ENCODE measurements at places on chromosomes 6 and 20. TPM values are rescaled to one million over a fixed set of nuclear protein-coding genes. Genes with fewer than 3 reads are reported as not detected.

SLC22A1 gene
- total RNA-seq: 1.7 TPM

GSTA1 gene
- not detected for total RNA-seq

PNPLA1 gene
- total RNA-seq: not detected

DZANK1 gene
- total RNA-seq: 1.3 TPM

KCNQ2 gene
- not detected for total RNA-seq

Data from activated T-cell treated with anti-CD3 and anti-CD28 coated beads, Interleukin-2, amount 50 U/mL, for 4 hours (primary cell).